ENCODE measurements at places on chromosomes 7 and 10. TPM values are rescaled to one million over a fixed set of nuclear protein-coding genes. Genes with fewer than 3 reads are reported as not detected.

- DNase-seq: no peak
Measured at GRCh38 chr7:11155883-11156282, 182.2 kb downstream of the PHF14 start.

DNA sequence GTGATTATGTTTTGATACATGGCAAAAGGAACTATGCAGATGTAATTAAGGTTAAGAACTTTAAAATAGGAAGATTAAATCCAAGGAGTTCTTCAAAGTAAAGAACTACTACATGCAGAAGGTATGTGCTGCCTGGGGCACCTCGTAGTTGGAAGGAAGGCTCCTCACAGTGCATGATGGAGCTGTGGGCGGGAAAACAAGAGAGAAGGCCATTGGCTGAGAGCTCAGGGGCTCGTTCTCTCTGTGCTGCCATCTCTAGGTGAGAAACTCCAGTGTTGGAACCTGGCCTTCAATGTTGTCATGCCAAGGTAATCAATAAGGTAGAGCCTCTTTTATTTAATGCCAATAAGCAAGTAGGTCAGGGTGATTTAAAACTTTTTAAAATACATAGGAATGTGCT, 391.4 kb upstream of the ETV1 start:
- no peak for DNase-seq

- DNase-seq: no peak
Measured at GRCh38 chr10:21334891-21335696, 190.4 kb downstream of the SKIDA1 start.

DNA sequence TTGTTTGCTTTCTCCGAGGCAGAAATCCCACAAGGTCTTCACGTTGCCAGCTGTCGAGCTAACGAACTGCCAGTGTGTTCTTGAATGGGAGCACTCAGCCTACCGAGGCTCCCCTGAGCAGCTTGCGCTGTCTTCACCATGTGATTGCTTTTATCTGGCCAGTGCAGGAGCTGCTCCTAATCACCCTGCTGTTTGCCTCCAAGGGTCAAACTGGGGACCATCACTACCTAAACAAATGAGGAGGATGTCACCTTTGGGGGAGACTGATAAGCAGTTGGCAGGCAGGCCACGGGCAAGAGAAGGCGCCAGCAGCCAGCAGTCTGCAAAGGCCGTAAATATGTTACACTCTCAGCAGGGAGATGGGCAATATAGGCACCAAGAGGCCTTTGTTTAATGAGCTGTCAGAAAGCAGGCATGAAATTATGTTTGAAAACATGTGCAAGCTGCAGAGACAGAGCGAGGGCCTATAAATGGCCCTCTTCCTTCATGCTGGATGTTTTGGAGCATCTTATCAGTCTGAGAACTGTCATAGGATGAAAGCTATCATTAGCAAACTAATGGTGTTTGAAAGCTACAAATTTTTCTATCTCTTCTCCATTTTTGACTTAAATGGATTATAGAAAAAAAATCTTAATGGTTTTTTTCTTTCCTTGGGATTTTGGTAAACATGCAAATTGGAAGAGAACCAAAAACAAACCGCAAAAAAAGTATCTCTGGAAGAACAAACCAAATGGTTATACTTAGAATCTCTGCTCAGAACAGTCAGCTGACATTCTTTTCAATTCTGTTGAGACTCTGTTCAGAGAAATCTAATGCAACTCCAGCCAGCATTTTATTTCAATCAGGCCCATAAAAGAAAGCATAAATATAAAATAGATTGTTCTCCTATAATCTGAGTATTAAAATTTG, 267.3 kb upstream of the NPVF start:
- no peak for DNase-seq

SKIDA1 gene
- polyA plus RNA-seq: 0.62 TPM

MSMB gene
- polyA plus RNA-seq: not detected

UFSP1 gene
- 1.3 TPM for polyA plus RNA-seq

CD36 gene
- 0.51 TPM for polyA plus RNA-seq

Measured in AG04450 (cell line).